NCI-H2107 (cell line): ENCODE measurements at places on chromosomes 3 and 15.

GRCh38 chr15:86384186-86384585 is 304.5 kb downstream of the AGBL1 start:
- DNase-seq = no peak

DNA sequence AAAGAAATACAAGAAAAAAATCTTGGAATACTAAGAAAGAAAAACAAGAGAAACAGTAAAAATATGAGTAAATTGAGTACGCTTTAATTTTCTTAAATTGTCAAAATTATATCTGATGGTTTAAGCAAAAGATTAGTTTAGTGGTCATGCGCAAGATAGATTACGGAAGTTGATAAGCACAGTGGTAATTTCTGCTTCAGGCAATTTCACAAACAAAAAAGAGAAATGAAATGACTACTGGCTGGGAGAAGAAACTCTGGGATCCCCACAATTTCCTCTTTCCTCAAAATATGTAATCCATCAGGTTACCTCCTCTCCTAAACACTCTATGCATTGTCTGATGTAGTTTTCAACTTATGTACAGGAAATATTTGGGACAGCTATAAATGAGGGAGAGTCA is 9.0 kb downstream of the MYD88 start:
- DNase-seq = no peak

- DNase-seq = no peak
These were observed 3.6 kb downstream of the PDIA3 start for GRCh38 chr15:43749690-43750345.

- DNase-seq = no peak
These were observed 257.8 kb upstream of the DCBLD2 start for GRCh38 chr3:99159220-99159762.

DNA sequence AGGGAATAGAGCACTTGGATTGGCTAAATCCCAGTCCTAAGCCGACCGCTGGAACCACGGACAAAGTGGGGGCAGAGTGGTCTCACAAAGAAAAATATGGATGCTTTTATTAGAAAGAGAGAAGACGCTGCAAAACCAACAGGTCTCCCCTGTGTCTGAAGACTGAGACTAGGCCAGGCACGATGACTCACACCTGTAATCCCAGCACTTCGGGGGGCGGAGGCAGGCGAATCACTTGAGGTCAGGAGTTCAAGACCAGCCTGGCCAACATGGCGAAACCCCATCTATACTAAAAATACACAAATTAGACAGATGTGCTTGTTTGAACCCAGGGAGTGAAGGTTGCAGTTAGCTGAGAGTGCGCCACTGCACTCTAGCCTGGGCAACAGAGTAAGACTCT is 61.8 kb downstream of the ZDHHC19 start:
- no peak for DNase-seq

GRCh38 chr3:172218350-172219323 is 179.3 kb downstream of the FNDC3B start:
- DNase-seq = no peak

- no peak for DNase-seq
These were observed 48.5 kb downstream of the THBS1 start for GRCh38 chr15:39629371-39629770.

GRCh38 chr3:194937144-194937543 is 251.5 kb downstream of the FAM43A start:
- DNase-seq = no peak

DNA sequence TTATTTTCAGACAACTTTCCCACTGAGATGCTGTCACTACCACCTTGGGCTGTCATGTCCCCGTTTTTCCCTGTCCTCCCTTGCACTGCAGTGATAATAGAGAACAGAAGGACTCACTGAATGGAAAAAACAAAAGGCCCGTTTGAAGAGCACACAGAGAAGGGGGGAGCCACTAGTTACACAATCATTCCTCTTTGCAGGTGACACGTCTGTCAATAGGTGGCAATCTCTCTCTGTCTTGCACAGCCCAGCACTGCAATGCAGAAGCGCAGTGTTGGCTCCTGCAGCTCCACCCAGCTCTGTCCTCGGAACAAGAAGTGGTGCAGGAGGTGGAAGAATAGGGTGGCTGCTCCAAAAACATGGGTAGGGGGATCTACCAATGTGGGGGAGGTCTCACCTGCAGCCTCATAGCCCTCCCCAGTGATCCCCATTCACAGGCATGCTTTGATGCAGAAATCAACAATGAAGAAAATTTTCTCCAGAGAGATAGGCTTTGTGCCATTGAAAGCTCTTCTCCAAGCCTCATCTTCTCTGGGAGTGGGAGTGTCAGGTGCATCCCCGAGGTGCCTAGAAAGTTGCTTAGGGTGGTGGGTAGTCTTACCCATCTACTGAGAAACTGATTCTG is 31.8 kb downstream of the FSTL1 start:
- DNase-seq = peak; percentile 64

GRCh38 chr3:27613846-27614500 is 108.2 kb downstream of the EOMES start:
- DNase-seq = no peak

- no peak for DNase-seq
These were observed 2.7 kb downstream of the IMPDH2 start for GRCh38 chr3:49026536-49026935.

DNA sequence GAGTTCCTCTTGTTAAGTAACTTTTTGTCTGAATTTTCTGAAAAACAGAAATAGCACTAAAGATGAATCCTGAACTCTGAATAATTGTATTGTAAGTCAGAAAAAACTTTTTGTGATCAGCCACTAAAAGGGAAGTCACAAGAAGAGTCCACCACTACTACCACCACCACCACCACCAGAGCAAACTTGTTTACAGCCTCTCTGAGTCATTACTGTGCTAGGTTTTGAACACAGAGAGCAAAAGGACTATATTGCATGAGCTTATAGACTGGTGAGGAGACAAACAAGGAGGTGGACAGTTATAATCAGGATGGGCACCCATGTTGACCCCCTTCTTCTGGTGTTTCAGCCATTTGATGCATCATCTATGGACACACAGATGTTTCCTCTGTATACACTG is 141.7 kb downstream of the IL5RA start:
- DNase-seq = no peak

GRCh38 chr3:46078712-46079400 is 51.6 kb upstream of the XCR1 start:
- DNase-seq = peak; percentile 81

DNA sequence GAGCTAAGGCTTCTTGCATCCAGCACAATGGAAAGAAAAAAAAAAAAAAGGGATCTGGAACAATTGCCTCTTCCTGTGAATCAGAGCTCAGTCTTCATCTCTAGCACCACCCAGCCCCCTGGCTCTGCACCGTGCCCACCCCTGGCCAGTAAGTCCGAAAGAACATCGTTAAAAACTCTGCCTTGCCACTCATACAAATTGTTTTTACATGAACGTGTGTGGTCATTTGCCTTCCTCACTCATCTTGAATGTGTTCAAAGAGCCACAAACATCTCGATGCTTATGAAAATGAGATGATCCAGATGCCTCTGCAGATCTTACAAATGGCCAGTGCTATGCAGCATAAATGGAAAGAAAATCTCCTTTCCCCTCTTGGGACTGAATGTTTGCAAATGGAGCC is 400.0 kb upstream of the PPP2R3A start:
- no peak for DNase-seq

- DNase-seq = no peak
These were observed 166.9 kb downstream of the MEIS2 start for GRCh38 chr15:36933255-36933990.

DNA sequence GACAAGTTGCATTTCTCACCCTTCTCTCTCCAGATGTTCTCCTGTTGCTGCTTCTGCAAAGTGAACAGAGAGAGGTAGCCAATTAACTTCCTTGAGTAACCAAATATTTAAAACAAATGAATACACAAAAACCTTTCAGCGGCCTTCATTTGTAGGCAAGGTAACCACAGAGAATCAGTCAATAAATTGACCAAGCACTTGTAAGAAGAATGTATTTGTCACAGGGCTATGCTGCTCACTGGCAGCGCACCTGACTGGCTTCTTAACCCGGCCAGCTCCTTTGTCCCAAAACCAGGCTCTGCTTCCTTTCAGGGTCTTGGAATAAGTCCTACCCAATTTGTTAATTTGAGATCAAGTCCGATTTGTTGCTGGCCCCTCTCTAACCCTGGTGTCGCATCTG is 43.5 kb upstream of the STXBP5L start:
- no peak for DNase-seq

- DNase-seq = no peak
These were observed 10.4 kb downstream of the SLC12A8 start for GRCh38 chr3:125202197-125202596.

DNA sequence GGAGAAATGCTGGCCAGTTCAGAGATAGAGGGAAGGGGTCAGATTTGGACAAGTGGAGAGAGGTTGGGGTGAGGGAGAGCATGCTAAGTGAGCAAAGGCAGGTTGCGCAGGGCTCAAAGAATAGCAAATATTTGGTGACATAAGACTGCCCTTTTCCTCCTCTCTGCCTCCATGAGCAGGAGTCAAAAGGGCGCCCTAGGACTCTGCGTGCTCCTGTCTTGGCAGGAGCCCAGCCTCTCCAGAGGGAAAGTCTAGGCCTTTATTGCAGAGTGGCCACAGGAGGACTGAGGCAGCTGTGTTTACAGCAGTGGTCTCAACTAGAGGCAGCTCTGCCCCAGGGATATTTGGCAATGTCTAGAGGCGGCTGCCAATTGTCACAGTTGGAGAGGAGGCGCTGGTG is 165.6 kb downstream of the FAM43A start:
- DNase-seq = peak; percentile 47

- DNase-seq = no peak
These were observed 115.9 kb upstream of the EPHA3 start for GRCh38 chr3:88991496-88991895.

- no peak for DNase-seq
These were observed 180.8 kb downstream of the UNC13C start for GRCh38 chr15:54159012-54159411.

DNA sequence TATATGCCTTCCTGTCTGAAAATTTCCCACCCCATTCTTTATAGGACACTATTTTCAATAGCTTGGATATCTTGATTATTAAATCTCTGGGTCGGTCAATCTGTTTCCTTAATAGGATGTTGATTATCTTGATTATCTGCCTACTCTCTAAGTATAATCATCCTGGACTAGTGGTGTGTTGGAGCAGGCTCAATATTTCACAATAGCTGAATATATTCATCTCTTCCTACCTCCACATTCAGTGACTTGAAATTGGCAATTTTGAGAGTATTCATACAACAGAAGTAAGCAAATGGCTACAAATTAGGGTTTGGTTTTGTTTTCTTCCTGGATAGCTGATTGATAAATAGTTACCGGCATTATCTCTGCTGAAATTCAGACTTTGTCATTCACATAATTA is 1162.6 kb downstream of the ROBO1 start:
- no peak for DNase-seq

DNA sequence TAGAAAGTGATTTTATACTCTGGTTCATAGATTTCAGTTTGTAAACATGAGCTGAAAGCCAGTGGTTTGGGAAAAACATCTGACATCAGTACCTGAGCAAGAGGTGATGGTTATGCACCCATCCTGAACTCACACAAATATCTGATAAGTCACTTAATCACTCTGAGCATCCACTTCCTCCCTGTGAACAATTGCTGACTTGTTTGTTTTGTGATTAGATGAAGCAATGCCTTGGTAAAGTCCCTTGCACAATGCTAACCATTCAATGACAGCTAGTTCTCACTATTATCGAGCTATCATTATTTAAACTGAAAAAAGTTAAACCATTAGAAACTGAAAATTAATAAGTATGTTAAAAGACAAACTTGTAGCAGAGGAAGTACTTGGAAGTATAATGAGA is 303.0 kb downstream of the PLOD2 start:
- DNase-seq = no peak

DNA sequence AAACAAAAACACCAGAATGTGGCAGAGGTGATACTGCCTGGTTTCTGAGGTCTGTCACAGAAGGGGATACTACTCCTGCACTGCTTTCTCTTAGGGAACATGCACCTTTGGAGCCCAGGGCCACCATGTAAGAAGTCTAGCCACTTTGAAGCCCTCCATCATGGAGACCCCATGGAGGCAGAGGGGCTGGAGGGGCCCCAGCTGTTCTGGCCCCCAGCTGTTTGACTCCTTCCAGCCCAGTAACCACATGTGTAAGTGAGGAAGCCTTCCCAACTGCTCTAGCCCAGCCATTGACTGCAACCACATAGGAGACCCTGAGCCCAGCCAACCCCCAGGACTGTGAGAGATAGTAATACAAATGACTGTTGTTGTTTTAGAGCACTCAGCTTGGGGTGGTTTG is 9.0 kb upstream of the IGDCC4 start:
- DNase-seq = no peak

DNA sequence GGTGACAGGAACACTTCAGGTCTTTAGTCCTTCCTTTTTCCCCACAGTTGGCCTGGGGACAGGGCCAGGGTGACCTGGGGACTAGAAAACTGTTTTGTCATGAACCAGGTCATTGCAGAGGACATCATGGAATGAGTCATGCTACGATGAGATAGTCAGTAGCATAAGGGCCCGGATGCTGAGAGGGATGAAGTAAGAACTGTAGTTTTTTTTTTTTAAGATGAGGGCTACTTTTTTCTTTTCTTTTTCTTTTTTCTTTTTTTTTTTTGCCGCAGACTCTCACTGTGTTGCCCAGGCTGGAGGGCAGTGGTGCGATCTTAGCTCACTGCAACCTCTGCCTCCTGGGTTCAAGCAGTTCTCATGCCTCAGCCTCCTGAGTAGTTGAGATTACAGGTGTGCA is 8.0 kb downstream of the MAP2K5 start:
- DNase-seq = no peak

- no peak for DNase-seq
These were observed 99.9 kb downstream of the ADAMTS17 start for GRCh38 chr15:100241572-100242482.

GRCh38 chr3:23461069-23461468 is 257.9 kb downstream of the UBE2E2 start:
- no peak for DNase-seq

DNA sequence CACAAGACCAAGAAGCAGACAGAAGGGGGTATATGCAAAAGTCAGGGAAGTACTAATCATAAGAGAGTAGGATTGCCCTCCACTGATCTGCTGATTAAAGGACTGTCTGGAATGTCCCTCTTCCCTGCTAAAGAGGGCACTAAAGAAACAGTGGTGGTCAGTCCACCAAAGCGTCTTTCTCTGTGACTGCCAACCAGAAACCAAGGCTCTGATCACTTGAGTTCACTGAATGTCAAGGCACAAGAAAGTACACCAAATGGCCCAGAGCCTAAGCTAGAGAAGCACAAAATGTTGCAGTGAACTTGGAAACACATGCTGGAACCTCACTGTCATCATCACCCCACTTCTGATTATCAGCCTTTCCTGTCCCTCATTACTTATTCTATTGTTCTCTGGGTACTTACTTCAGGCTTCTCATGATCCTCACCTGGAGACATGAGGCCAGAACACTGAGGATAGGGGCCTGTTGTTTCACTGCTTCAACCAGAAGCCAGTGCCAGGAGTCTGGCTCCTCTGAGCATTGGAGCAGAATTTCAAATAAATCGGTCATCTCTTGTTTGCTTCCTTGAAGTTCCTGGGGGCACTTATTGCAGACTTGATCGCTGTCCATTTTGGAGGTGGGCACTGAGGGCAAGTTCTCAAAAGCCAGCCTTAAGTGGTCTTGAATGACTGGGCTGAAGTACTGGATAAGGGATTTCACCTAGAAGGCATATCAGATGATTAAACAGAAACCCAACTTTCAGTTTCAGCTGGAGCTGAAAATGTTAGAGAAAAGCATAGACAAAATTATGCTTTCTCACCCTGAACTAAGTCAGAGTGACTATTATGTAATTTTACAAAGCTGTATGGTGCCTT is 58.9 kb downstream of the EIF3J start:
- DNase-seq = no peak
